ENCODE measurements at places on chromosomes 16 and 17.

DNA sequence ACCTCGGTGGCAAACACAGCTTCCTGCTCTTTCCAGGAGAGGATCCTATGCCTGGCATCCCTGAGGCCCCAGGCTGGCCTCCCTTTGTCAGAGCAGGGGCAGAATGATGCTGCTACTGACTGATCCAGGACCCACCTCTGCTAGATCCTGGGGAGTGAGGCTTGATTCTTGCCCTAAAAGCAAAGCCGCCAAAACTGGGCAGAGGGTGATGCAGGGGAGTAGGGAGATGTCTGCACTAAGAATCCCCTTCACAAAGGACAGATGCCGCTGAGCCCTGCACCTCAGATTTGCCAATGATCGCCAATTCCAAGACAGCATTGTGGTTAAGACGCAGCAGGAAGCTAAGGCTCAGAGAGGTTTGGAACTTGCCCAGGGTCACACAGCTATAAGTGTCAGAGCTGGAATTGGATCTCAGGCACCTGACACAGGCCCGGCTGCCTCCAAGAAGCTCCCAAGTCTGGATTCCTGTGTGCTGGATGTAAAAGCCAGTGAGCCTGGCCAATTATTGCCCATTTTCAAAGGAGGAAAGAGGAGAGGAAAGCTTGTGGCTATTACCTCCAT lies 60.7 kb upstream of the TNRC6C start:
- DNase-seq, result no peak

DNA sequence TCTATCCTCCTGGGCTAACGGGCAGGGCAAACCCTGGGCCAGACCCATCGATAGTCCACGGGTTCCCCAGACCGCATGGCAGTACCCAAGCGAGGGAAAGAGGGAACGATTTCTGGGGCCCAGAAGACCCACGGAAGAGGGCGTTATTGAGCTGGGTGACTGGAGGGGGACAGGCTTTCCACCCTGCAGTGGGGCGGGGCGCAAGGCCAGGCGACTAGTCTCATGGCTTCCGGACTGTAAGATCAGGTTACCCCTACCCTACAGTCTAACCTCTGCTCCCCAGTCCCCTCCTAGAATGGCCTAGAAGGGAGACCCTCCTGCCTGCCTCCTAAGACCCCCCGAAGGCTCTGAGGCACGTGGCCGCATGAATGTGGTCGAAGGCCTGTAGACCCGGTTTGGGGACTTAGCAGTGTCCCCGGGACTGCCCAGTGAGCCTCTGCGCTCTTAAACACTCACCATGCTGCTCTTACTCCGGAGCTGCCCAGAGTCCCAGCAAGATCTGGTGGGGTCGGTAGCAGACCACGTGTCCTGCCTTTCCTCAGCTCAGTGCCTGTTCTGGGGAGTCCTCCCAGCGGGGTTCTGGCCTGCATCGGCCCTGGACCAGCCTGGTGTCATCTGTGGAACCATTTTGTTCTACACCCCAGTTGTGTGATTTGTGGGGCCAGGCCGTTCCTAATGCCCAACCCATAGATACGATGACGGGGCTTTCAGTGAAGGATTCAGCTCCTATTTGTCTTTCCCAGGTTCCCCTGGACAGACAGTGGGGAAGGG lies 13.2 kb upstream of the AURKB start:
- DNase-seq, result no peak

GRCh38 chr17:38898291-38898679 lies 27.1 kb upstream of the LASP1NB start:
- no peak for DNase-seq

DNA sequence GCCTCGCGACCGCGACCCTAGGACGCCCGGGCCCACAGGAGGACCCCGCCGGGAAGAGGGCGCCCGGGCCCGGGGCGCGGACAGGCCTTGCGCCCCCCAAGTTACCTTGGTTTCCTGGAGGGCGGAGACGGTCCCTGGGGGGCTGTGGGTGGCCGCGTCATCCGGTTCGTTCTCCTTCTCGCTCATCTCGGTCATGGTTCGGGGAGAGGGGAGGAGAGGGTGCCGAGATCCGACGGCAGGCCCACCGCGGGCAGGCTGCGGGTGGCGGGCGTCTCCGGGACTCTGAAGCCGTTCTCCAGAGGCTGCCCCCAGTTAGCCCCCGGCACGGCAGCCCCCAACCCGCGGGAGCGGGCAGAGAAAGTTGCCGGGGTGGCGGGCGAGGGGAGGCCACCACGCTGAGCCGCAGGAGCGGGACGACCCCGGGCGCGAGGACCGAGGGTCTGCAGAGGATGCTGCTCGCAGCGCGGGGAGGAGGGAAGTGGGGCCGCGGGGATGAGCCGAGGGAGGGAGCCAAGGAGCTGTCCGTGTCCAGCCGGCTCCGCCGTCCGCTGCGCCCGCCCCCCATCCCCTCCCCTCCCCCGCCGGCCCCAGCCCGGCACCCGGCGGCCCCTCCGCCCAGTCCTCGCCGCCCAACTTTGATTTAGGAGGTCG lies at the start of gene STAC2:
STAC2 (minus strand) TSS at position 638 of the 651 bp plus-strand sequence; CDS start at position 195, 443 bp downstream.
- no peak for DNase-seq

DNA sequence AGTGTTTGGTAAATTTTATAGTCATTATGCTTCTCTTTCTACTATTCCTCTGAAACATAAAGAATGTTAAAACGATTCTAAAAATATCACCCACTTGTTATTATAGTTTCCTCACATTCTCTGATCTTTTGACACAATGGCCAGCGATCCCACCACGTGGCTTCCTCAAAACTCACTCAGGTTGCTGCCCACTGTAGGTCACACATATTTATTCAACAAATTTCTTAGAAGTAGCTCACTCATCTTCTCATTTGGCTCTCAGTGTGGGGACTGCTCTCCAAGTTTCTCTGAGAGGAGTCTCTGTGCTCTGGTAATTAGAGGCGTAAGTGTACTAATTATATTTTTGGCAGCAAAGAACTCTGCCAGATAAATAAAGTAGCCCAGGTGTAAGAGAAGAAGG lies 465.4 kb downstream of the CDH11 start:
- no peak for DNase-seq

DNA sequence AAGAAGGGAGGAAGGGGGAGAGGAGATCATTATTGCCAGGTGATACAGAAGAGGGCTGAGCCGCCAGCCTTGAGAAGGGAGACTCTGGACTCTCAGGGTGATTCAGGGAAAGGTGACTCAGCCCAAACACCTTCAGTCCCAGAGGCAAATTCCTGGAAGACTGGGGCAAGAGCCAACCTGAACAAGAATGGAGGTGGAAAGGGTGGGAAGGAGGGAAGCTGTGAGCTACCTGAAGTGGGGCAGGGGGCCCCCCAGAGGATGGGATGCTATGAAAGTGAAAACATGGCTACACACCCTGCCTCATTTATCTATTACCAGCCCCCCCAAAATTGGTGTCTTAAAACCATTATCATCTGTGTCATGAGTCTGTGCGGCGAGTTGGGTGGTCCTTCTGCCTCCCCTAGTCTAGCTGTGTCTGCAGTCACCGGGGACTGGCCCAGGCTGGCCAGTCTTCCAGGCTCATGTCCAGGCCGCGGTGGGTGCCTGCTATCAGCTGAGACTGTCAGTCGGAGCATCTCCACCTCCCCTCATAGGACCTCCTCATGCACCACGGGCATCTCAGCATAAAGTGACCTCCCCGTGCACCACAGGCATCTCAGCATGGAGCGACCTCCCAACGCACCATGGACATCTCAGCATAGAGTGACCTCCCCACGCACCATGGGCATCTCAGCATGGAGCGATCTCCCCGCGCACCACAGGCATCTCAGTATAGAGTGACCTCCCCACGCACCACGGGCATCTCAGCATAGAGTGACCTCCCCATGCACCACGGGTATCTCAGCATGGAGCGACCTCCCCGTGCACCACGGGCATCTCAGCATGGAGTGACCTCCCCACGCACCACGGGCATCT lies 3.2 kb upstream of the SLC47A2 start:
- no peak for DNase-seq

- no peak for DNase-seq
Observed at GRCh38 chr17:47942096-47942510, 732 bp downstream of the PNPO start.

- no peak for DNase-seq
Observed at GRCh38 chr16:2584729-2585650, 47.2 kb downstream of the PDPK1 start.

- no peak for DNase-seq
Observed at GRCh38 chr17:3796822-3797170, 4.2 kb downstream of the ITGAE start.

DNA sequence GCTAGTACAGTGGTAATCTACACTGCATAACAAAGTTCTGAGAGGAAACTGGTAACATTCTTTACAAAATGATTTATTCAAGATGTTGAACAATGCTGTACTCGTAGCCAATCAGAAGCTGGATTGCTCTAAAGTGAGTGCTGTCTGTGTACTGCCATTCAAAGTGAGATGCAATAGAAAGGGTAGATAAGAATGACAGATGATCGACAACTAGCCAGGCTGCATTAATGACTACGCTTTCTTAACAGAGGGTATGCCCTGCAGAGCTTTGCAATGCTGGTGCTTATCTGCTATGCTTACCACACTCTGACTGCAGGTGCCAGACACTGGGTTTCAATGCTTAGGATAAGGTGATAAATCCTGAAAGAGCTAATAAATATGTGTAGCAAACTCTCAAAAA lies 46.1 kb upstream of the SLC25A19 start:
- no peak for DNase-seq

- DNase-seq, result no peak
Observed at GRCh38 chr16:86894925-86895324, 316.6 kb downstream of the FOXL1 start.

DNA sequence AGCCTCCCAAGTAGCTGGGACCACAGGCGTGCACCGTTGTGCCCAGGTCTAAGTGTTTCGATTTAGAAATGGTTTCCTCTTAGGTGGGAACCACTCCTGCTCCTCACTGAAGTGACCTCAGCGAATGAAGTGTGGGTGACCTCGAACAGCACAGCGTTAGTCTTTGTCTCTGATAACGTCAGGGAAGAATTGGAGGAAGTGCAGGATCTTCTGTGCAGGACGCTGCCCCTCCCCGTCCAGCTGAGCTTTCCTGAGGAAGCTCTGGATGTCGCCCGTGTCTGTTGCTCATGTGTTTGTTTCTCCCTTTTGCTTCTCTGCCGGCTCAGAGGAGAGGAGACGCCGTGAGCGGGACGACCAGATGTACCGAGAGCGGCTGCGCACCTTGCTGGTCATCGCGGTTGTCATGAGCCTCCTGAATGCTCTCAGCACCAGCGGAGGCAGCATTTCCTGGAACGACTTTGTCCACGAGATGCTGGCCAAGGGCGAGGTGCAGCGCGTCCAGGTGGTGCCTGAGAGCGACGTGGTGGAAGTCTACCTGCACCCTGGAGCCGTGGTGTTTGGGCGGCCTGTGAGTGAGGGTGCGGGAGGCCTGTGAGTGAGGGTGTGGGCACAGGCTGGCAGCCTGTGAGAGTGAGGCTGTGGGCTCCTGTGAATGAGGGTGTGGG lies 15.6 kb downstream of the SPG7 start:
- no peak for DNase-seq

DNA sequence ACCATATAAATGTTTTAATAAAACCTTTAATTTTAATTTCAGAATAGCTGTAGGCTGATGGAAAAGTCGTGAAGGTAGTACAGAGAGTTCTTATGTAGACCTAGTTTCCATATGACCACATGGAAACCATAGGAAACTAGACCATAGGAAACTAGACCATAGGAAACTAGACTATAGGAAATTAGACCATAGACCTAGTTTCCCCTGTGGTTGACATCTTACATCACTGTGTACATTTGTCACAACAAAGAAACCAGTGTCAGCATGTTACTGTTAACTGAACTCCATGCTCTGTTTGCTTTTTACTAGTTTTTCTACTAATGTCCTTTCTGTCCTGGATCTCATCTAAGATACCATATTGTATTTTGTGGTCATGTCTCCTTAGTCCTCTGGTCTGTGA lies 14.6 kb downstream of the NUDT7 start:
- DNase-seq, result no peak

GRCh38 chr17:80119839-80120238 lies 18.5 kb downstream of the GAA start:
- DNase-seq, result no peak
